ENCODE measurements at places on chromosomes 11 and 22.

GRCh38 chr11:115784796-115785521, 280.7 kb upstream of the CADM1 start:
- no peak for DNase-seq

- DNase-seq, result peak; percentile 35
Measured at GRCh38 chr11:75100314-75100713, 3.6 kb upstream of the OR2AT4 start.

DNA sequence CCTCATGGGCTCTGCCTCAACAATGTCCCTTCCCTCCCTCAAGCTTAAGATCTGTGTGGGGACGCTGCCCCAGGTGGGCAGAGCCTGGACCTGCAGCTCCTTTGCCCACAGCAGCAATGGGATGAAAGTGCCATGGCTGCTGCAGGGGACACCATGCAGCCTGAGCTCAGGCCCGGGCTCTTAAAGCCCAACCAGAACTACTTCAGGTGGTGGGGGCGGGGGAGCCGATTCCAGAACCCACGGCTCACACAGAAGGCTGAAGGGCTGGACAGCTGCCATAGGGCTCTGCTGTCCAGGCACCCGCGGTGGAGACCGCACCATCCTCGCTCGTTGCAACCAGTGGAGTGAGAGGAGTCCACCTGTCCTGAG, 12.5 kb downstream of the CHID1 start:
- DNase-seq, result no peak

- peak; percentile 30 for DNase-seq
Measured at GRCh38 chr11:63767565-63768236, 874 bp downstream of the ZFTA start.

GRCh38 chr22:19693981-19694670, 20.2 kb upstream of the SEPTIN5 start:
- DNase-seq, result no peak

GRCh38 chr11:103988595-103988969, 47.9 kb upstream of the DDI1 start:
- DNase-seq, result no peak

DNA sequence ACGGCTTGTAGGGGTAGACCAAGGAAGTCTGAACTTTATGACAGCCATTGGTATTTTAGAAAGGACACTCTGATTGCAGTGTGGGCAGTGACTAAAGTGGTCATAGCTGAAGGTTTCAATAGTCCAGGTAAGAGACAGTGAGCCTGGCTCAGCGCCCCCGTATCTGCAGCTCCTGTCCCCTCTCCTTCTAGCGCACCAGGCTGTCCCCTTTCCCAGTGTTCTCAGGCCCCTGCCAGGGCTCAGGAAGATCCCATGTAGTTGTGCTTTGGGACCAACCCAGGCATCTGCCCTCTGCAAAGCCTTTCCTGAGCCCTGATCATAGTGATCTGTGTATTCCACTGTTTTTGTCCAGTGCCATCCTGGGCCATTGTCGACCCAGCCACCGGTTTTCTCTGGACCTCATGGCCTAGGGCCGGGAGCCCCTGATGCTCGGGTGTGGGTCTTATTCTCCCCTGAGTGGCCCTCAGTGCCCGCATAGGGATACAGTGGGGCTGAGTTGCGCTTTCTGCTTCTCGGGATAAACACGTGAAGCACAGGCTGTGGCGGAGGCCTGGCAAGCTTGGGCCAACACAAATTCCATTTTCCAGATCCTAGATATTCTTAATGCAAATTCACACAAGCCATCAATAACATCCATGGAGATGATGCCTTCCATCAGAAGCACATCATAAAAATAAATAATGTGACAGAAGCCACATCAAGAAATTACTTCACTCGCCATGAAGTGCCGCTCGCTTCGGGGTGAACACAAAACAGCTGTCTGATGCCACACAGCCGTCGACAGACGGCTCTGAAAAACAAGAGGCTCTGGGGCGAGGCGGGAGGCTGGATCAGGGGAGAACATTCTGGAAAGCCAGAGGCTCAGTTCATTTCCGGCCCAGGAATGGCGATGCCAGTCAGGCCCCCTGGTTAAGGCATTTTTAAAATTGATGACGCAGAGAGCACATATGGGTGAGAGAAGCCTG, 805.0 kb downstream of the TBC1D22A start:
- DNase-seq, result no peak

GRCh38 chr11:125505492-125506080, 9.5 kb upstream of the FEZ1 start:
- no peak for DNase-seq

DNA sequence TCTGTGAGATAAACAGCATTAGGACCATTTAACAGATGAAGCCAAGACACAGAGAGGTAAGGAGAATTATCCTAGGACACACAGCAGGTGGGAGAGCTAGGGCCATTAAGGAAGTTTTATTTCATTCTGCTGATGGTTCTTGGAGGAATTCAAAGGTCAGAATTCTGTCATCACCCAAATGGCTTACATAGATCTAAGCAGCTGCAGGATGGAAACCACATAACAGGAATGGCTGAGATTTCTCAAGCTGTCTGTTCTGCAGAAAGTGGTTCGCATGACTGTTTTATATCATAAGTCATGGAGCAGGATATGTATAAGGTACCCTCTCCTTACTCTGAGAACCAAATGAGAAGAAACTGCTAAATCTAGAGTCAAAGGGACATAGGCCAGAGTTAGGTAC, 163.2 kb upstream of the NARS2 start:
- no peak for DNase-seq

- DNase-seq, result no peak
Measured at GRCh38 chr22:30804626-30805025, 110.0 kb downstream of the OSBP2 start.

- DNase-seq, result no peak
Measured at GRCh38 chr11:120613264-120614226, 102.0 kb downstream of the GRIK4 start.

GRCh38 chr11:130534551-130534950, 86.1 kb downstream of the ADAMTS15 start:
- DNase-seq, result no peak

DNA sequence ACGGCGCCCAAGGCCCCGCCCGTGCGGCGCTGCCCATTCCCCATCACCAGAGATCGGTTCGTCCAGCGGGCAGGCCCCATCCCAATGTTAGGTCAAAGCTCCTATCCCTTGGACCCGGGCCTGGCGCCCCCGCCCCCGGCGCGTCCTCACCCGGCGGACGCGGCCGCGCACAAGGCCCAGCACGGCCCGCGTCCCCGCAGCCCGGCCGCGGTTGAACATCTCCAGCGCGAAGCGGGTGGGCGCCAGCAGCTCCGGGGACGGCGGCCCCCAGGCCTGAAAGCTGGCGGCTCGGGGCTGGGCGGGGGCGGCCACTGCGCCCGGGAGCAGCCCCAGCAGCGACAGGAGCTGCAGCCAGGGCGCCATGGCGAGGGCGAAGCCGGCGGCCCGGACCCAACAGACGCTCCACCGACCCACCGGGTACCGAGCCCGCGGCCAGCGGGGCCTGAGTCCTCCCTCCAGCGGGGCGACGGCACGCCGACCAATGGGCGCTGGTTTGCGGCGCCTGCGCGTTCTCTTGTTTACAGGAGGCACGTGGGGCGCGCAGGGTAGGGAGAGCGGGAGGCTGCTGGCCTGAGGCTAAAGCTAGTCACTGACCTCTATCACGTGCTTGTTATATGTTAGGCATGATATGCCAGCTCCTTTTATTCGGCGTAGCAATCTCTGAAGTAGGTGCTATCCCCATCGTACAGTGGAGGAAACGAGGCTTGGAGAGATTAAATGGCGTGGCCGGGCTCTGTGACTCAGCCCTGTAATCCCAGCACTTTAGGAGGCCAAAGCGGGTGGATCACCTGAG, at the start of gene CTSF:
Gene CTSF, minus strand, starts transcription at position 483 of the 793 bp plus-strand sequence. Its CDS starts 120 bp downstream, at position 363.
- DNase-seq, result peak; percentile 31

DNA sequence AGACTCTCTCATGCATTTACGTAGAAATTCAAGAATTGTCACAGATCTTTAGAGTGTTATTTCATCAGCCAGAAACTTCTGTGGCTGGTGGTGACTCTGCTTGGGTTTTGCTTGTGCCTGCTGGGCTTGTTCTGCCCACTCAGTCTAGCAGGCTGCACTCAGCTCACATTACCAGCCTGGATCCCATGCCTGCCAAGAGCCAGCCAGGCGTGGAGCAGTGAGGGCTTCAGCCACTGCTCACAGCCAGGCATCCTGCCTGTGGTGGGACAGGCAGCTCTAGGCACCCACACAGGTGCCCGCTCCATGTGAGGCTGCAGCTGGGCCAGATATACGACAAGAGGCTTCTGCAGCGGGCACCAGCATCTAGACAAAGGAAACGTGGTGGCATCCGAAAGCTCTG, 1213.3 kb upstream of the RAG2 start:
- DNase-seq, result no peak

DNA sequence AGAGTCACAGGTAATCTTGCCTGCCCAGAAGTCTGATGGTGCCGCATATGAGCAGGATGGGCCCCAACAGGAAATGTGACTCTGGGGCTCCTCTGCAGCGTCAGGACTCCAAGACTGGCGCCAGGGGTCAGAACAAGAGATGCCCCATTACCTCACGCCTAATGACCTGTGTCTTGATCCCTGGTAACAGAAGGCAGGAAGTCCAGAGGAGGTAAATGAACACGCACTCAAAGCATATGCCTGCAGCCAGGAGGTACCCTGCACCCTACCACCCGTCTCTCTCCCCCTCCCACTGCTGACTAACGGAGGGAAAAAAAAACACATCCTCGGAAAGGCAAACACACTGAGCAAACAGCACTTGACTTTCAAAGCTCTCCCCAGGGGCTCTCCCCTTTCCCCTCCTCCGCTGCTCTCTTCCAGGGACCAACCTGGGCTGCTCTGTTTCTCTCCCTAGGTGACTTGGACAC, 37.3 kb downstream of the ABCC8 start:
- no peak for DNase-seq

GRCh38 chr22:20240447-20240764, 27.7 kb downstream of the RTN4R start:
- DNase-seq, result no peak

DNA sequence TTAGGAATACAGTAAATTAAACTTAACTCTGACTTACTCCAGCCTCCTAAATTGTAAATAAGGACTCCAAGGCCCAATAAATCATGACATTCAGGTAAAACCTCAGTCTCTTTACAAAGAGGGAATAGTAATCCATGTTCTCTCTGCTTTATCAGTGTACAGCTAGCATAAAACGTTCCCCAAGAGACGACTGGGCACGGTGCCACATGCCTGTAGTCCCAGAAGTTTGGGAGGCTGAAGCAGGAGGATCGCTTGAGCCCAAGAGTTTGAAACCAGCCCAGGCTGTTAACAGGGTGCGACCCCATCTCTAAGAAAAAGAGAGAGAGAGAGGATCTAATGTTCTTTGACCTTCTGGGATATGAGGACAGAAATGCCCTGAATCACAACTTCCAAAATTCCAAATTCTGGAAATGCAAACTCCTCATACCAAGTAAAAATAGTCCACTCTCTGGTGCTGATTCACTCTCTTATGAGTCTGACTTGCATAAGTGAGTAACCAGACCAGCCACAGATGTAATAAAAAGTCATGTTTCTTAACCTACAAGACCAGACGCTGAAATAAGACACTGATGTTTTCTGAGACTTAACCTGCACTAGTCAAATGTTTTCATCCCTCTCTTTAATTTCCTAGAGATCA, 25.5 kb downstream of the NNMT start:
- DNase-seq, result no peak

GRCh38 chr22:45164270-45165088, 754 bp downstream of the NUP50 start:
- no peak for DNase-seq

DNA sequence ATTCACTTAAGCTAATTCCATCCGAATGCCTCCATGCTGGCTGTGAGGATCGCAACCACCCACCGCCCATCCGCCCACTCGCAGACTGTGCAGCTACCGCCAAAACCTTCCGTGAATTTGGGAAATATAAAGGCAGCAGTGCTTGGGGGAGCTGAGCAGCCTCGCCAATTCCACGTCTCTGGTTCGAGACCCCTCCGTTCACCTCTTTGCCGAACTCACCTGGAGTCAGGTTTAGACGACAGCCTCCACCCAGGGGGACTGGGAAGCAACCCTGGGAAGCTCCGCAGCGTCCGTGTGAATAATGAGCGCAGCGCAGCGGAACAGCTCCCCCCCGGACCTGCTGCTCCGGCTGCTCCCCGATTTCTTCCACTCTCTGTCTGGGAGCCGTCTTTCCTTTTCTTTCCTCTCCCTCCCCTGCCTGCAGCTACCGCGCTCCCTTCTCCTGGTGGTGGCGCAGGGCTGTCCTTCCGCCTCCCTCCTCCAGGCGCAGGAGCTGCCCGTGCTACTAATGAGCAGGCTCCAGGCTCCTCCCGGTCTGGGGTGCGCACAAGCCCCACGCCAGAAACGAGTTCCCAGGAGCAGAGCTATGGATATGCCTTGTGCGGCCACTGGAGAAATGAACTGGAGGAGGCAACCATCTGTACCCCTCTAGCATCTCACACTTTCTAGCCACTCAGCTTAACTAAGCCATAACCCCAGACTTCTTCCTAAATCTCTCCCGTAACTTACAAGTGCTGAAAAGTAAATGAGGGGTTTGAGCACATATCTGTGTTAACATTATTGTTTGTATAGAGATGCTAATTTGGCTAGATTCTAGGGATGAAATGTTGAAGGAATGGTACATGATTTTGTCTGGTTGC, 107.3 kb downstream of the XKR3 start:
- DNase-seq, result no peak

DNA sequence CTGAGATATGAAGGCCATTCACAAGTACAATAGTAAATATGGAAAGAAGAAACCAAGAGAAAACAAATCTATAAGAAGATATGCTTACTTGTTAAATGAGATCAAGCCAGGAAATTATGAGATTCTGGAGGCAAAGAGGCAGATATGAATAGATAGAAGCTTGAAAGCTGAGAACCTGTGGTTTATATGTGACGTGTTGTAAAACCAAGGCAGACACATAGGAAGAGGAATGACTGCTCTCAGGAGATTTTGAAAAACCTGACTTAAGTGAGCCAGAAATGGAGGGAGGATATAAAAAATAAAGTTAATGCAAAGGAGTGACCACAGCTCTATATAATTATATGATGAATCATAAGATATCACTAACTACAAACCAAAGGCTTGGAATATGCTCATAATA, 1160.5 kb upstream of the CNTN5 start:
- no peak for DNase-seq

DNA sequence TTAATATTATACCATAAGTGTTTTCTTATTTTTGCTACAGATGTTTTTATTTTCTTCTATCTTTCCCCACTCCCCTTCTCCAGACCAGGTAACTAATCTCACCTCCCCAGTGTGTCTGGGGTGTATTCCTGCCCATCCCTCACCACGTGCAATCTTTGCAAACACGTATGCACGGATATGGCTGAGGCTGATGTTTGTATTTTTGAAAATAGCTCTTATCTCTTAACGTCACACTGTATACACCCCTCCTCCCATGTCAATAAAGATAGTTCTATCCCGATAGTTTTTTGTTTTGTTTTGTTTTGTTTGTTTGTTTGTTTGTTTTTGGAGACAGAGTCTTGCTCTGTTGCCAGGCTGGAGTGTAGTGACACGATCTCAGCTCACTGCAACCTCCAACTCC, 127.5 kb downstream of the FBXO7 start:
- no peak for DNase-seq

- no peak for DNase-seq
Measured at GRCh38 chr22:45444168-45444567, 30.7 kb downstream of the RIBC2 start.
